ENCODE measurements at places on chromosomes 7 and 10.

- H3K27ac ChIP-seq = no peak overlapping the region
- no peak for DNase-seq
- no peak overlapping the region for H3K4me3 ChIP-seq
Observed at GRCh38 chr10:119125942-119126341, 22.0 kb downstream of the DENND10 start.

- H3K4me3 ChIP-seq = no peak overlapping the region
- H3K36me3 ChIP-seq = no peaks in the 10 kb centered on the region
- DNase-seq = no peak
- no peaks in the 10 kb centered on the region for H3K27me3 ChIP-seq
Observed at GRCh38 chr7:17526621-17527020, 228.2 kb downstream of the AHR start.

DNA sequence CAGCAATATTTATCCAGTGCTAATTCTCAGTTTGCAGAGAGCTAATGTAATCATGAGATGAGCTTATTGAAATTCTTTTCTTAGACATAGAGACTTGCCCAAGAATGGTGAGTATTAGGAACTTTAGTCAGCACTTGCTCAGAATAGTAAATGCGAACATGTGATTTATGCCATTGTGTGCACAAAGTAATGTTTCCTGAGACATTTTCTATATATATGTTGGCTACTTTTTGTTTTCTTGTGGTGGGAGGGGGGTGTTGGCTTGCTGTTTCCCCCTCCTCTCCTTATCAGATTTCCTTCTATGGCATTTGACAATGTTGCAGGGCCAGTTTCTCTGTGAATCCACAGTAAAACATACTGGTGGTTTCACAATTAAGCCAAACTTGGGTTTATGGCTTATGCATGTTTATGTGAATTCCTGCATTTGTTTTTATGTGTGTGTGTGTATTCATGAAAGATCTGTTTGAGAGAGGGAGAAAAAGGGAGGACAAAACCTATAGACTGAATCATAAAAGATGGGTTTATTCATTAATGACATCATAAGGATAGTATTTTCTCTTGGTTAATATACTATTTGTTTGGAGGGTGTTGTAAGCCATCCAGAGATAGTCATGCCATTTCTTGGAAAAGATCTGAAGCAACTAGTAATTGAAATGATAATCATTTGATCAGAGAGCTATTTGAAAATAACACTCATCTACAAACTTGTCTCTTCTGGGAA, 36.3 kb downstream of the ARID5B start:
- H3K27ac ChIP-seq = peak overlapping the region; percentile 71
- DNase-seq = no peak
- no peak overlapping the region for H3K4me3 ChIP-seq
- H3K4me1 ChIP-seq = peaks cover 44% of the 10 kb centered on the region
- no peaks in the 10 kb centered on the region for H3K27me3 ChIP-seq

DNA sequence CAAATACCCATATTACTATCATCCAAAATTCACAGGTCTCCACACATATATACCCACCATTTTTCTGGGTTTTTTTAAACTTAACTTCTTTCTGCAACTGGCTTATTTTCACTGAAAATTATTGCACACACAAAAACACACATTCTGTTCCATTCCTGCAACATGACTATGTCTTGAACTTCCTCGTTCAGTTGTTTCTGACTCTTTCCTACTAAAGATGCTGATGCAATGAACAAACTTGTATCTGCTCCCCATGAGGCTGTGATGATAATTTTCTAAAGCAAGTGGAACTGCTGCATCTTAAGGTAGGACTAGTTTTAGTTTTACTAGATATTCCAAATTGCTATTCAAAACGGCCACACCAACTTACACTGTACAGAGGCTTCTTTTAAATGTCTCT, 77.7 kb downstream of the OSBPL3 start:
- DNase-seq = no peak
- H3K27me3 ChIP-seq = no peaks in the 10 kb centered on the region
- no peaks in the 10 kb centered on the region for H3K36me3 ChIP-seq

- no peak for DNase-seq
- H3K36me3 ChIP-seq = no peaks in the 10 kb centered on the region
- H3K27me3 ChIP-seq = no peaks in the 10 kb centered on the region
- H3K4me1 ChIP-seq = no peaks in the 10 kb centered on the region
- H3K27ac ChIP-seq = no peak overlapping the region
- no peak overlapping the region for H3K4me3 ChIP-seq
Observed at GRCh38 chr7:147578196-147578595, 1012.4 kb upstream of the C7orf33 start.

GRCh38 chr10:27153845-27154193, 365 bp downstream of the YME1L1 start:
- H3K4me1 ChIP-seq = no peaks in the 10 kb centered on the region
- DNase-seq = no peak
- no peaks in the 10 kb centered on the region for H3K27me3 ChIP-seq
- H3K4me3 ChIP-seq = peak overlapping the region; percentile 87
- H3K27ac ChIP-seq = peak overlapping the region; percentile 100

DNA sequence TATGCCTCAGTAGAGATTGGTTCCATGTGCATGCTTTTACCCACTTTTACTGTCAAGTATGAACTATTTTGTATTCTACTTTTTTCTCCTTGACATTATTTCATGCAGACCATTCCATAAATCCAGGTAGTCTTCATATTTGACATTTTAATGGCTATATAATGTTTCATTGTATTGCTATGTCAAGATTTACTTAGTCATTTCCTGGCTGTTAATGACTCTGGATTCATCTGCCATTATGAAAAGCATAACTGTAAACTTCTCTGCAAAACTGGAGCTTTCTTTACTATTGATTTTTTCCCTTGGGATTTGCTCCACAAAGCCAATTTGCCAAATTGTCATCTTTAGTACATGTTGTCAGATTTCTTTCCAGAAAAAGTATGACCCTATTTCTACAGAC, 6.8 kb upstream of the MSRB2 start:
- 0 out of 2 replicates have a peak, but pooled peaks cover 2% of the 10 kb centered on the region for H3K27me3 ChIP-seq
- H3K4me1 ChIP-seq = no peaks in the 10 kb centered on the region
- no peak overlapping the region for H3K4me3 ChIP-seq
- no peak for DNase-seq

DNA sequence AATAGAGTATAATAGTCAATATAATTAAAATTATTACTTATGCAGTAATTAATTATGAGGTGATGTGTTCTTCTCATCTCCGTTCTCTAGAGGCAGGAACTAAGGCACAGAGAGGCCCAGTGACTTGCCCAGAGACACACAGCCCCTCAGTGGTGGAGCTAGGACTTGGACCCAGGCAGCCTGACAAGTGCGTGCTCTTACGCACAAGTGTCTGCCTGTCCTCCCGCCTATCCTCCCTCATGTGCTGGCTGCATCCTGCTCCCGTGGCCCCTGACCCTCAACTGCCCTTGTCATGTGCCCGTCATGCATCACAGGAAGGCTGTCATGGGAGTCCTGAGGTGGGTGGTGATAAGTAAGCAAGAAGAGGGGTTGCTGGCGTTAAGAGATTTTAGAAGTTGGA, 14.3 kb downstream of the IL2RA start:
- DNase-seq = no peak
- H3K4me1 ChIP-seq = peaks cover 56% of the 10 kb centered on the region
- H3K4me3 ChIP-seq = no peak overlapping the region
- H3K27me3 ChIP-seq = no peaks in the 10 kb centered on the region

GRCh38 chr10:111175787-111176186, 99.0 kb downstream of the ADRA2A start:
- H3K27me3 ChIP-seq = no peaks in the 10 kb centered on the region
- no peaks in the 10 kb centered on the region for H3K36me3 ChIP-seq
- H3K4me3 ChIP-seq = no peak overlapping the region

GRCh38 chr7:26292768-26293560, 1.3 kb downstream of the SNX10 start:
- no peaks in the 10 kb centered on the region for H3K27me3 ChIP-seq
- peaks cover 16% of the 10 kb centered on the region for H3K4me1 ChIP-seq
- no peak for DNase-seq
- peak overlapping the region; percentile 98 for H3K4me3 ChIP-seq

GRCh38 chr10:104049504-104050250, 36.0 kb downstream of the COL17A1 start:
- no peaks in the 10 kb centered on the region for H3K4me1 ChIP-seq
- H3K36me3 ChIP-seq = no peaks in the 10 kb centered on the region
- H3K27ac ChIP-seq = no peak overlapping the region
- no peaks in the 10 kb centered on the region for H3K27me3 ChIP-seq
- no peak for DNase-seq

DNA sequence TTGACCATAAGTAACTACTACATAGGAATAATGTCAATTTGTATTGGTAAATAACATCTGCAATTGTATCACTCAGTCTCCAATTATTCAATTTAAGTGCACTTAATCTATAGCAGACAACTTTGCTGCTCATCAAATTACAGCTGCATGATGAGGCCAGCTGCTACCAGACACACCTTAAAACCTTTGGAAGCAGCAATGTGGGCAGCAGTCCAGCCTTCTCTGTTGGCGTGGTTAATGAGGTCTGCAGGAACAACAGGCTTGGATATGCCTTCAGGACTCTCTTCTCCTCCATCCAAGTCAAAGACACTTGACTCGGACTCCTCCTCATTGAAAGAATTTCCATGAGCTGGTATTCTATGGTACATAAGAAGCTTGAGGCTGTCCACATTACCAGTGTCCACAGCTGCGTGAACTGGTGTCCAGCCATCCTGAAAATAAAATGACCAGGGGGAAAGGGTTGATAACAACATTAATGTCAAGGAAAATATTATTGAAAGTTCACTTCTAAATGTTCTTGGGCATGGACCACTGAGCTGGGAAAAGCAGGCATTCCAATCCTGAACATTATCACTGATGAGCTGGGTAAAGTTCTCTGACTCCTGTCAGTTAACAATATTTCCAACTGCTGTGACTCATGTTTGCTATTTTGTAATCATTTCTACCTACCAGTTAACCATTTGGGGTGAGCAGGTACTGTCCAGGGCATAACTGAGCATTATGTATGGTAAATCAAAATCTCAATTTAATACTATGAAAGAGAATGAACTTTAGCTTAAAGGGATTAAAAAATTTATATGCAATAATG, 95.7 kb downstream of the CTTNBP2 start:
- H3K36me3 ChIP-seq = no peaks in the 10 kb centered on the region
- DNase-seq = no peak
- H3K27ac ChIP-seq = no peak overlapping the region
- H3K4me1 ChIP-seq = peaks cover 30% of the 10 kb centered on the region
- H3K4me3 ChIP-seq = no peak overlapping the region
- no peaks in the 10 kb centered on the region for H3K27me3 ChIP-seq

DNA sequence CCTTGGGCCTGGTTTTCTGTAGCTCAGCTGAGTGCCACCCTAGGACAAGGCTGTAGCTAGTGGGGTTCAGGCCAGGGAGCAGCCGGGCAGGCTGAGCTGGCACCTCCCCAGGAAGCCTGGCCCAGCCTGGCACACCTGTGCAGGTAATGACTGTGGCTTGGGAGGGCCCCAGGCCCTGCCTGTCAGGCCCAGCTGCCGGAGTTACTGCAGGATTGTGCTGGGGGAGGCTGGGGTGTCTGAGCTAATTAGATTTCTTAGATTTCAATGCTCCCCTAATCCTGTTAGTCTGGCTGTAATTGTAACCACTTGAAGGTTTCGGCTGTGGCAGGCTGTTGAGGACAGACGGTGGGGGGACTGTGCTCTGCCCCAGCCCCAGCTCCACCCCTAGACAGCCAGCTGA, 6.0 kb downstream of the ZMIZ1 start:
- H3K27ac ChIP-seq = no peak overlapping the region
- H3K27me3 ChIP-seq = peaks cover 7% of the 10 kb centered on the region
- no peak overlapping the region for H3K4me3 ChIP-seq
- no peak for DNase-seq
- no peaks in the 10 kb centered on the region for H3K36me3 ChIP-seq
- peaks cover 14% of the 10 kb centered on the region for H3K4me1 ChIP-seq

DNA sequence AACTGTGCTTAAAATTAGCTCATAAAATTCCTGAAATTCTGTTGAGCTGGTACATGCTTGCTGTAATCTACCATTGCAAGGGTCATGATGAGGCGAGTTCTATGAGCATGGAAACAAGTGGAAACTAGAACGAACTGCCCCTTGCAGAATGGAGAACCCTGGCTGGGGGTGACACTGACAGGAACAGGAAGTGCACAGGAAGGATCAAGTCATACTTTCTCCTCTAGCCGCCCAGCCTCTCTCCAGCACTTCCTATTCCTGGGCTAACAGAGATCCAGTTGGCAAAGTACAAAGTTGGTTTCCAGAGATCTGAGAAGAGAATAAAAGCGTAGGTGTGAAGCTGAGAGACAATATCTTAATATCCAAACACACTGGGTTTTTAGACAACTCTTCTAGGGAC, 414.2 kb upstream of the PODXL start:
- H3K36me3 ChIP-seq = no peaks in the 10 kb centered on the region
- H3K27ac ChIP-seq = no peak overlapping the region
- no peaks in the 10 kb centered on the region for H3K4me1 ChIP-seq
- H3K4me3 ChIP-seq = no peak overlapping the region
- DNase-seq = no peak

GRCh38 chr7:50317221-50317678, 12.7 kb downstream of the IKZF1 start:
- DNase-seq = no peak
- H3K27ac ChIP-seq = peak overlapping the region; percentile 66
- no peak overlapping the region for H3K4me3 ChIP-seq
- H3K27me3 ChIP-seq = no peaks in the 10 kb centered on the region
- peaks cover 47% of the 10 kb centered on the region for H3K4me1 ChIP-seq

GRCh38 chr7:114660126-114660486, 245.5 kb downstream of the FOXP2 start:
- no peak overlapping the region for H3K4me3 ChIP-seq
- H3K27me3 ChIP-seq = no peaks in the 10 kb centered on the region
- H3K36me3 ChIP-seq = no peaks in the 10 kb centered on the region
- no peak overlapping the region for H3K27ac ChIP-seq
- DNase-seq = no peak

GRCh38 chr7:148701414-148701813, 2.7 kb downstream of the CUL1 start:
- no peaks in the 10 kb centered on the region for H3K36me3 ChIP-seq
- no peak for DNase-seq
- peak overlapping the region; percentile 94 for H3K4me3 ChIP-seq
- no peaks in the 10 kb centered on the region for H3K27me3 ChIP-seq

DNA sequence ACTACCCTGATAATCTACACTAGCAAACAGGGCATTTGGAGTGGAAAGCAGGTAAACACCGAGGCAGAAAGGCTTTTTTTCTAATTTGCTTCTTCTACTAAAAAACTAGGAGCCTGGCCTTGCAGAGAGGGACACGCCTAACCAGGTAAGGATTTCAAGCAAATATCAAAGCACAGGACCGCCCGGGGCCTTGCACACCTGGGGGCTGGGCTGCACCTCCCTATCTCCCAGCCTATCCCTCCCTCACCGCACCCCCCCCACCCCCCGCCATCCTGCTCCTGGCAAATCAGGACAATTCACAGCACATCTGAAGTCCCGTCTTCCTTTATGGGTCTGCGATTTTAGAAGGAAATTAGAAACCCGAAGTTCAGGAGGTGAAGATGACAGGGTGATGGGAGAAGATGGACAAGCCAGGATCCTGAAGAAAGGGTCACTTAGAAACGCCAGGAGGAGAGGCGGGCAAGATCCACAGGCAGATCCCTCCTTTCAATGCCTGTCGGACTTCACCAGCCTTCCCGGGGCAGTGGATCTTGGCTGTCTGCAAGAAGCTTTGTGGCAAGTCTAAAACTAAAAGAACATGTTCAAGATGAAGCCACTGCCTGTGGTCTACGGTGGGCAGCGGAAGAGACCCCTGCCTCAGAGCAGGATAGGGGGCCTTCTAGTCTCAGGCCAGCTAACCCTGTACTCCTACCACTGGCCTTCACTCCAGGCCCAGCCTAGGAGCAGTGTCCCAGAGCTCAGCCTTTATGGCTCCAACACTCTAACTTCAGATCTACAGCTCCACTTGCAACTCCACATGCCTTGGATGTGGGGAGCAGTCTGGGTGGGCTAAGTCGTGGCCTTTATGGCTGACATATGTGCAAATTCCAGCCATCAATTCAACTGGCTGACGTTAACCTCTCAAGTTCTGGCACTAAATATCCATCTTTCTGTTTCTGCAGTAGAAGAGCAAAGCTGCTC, 43.9 kb downstream of the TNS3 start:
- H3K27ac ChIP-seq = no peak overlapping the region
- no peak for DNase-seq
- H3K36me3 ChIP-seq = no peaks in the 10 kb centered on the region

Measured in GM12878 (cell line).